ENCODE measurements at places on chromosomes 2 and 18.

GRCh38 chr2:121282800-121283385, 2.1 kb downstream of the TFCP2L1 start:
- no peak for DNase-seq

- DNase-seq: no peak
These were observed 17.9 kb downstream of the MFSD6 start for GRCh38 chr2:190425883-190426658.

GRCh38 chr2:189879716-189880081, 95.4 kb downstream of the PMS1 start:
- DNase-seq: no peak

GRCh38 chr2:137672989-137673552, 291.2 kb upstream of the HNMT start:
- DNase-seq: no peak

- no peak for DNase-seq
These were observed 78.1 kb upstream of the PDE1A start for GRCh38 chr2:182504903-182505302.

DNA sequence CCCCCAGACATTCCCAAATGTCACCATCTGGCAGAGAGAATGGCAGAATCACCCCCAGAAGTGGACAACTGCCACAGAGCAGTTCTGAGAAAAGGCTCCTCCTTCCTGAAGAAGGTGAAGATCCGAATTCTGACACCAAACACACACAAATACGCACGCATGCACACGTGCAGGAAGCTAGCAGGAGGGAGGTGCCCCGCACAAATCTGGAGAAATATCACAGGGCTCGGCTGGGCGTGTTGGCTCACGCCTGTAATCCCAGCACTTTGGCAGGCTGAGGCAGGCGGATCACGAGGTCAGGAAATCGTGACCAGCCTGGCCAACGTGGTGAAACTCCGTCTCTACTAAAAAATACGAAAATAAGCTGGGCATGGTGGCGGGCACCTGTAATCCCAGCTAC, 38.5 kb upstream of the ATG16L1 start:
- DNase-seq: no peak

DNA sequence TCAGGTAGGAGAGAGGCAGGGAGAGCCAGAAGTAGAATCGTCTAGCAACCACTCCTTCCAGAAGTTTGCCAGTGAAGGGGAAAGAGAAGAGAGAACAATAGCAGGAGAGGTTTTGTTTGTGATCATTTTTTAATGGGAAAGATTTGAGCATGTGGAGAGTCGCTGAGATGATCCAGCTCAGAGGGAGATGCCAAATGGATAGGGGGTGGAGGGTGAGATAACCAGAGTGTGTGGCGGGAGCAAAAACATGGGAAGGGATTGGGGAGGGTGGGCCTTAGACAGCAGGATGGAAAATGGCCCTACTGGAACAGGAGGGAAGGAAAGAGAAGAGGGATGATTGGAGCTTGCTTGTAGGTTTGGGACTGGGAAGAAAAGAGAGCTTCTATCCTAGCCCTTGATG, 269.8 kb downstream of the GLI2 start:
- DNase-seq: no peak

GRCh38 chr2:154386186-154386585, 312.3 kb upstream of the KCNJ3 start:
- no peak for DNase-seq

GRCh38 chr18:379681-380330, 112.0 kb upstream of the THOC1 start:
- peak; percentile 97 for DNase-seq

DNA sequence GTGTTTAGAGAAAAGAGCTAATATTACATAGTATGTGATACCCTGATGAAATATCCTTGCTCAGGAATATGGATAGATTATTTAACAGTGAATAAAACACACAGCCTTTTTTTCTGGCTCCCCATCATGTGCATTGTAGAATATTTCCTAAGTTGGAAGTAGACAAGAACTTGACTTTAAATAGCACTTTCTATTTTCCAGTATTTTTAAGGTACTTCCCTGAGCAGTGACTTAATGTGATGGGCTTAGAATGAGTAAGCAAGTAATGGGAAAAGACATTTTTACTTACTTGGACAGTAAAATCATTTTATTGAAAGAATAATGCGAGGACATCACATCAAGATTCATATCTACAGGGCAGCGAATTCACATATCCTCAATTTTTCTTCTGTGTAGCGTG, 176.7 kb upstream of the SLC8A1 start:
- peak; percentile 54 for DNase-seq

- DNase-seq: no peak
These were observed 865.5 kb downstream of the CCDC85A start for GRCh38 chr2:57049273-57049672.

- DNase-seq: no peak
These were observed 122.4 kb upstream of the ZNF236 start for GRCh38 chr18:76699923-76700322.

- no peak for DNase-seq
These were observed 36.7 kb upstream of the BMP10 start for GRCh38 chr2:68907920-68908253.

DNA sequence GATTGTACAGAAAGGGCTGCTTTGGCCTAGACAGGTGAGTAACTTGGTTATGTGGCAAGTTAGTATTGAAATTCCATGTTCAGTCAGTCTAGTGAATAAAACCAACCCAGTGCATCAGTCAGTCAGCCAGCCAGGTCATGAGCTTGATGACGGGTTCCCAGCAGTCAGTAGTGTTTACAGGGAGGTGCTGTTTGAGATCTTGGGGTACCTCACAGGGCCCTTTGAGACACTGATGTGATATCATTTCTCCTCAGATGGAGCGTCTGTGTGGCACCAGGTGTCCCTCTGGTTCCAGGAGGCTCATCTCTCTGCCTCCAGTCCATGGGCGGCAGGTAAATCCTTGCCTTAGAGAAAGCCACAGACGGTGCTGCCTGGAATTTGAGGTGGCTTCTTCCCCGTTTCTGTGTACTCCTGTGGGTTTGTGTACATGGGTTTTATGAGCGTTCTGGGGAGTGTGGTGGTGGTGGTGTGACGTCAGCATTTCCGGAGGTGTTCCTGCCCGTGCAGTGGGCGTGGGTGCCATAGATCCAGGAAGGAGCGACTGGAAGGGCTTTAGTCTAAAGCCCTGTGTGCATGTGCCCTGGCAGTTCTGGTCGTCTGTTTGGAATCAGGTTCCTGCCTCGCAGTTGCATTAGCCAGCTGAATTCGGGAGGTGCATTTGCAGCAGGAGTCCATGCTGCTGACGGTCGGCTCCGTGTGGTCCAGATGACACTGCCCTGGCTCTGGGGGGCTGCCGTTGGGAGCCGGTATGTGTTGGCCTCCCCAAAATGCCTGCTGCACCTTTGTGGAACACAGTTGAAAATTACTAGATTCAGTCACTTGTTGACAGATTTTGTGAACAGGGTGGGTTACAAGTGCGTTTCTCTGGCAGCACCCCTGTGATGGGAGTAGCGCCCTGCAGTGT, 2.1 kb downstream of the CTDP1 start:
- DNase-seq: peak; percentile 68

DNA sequence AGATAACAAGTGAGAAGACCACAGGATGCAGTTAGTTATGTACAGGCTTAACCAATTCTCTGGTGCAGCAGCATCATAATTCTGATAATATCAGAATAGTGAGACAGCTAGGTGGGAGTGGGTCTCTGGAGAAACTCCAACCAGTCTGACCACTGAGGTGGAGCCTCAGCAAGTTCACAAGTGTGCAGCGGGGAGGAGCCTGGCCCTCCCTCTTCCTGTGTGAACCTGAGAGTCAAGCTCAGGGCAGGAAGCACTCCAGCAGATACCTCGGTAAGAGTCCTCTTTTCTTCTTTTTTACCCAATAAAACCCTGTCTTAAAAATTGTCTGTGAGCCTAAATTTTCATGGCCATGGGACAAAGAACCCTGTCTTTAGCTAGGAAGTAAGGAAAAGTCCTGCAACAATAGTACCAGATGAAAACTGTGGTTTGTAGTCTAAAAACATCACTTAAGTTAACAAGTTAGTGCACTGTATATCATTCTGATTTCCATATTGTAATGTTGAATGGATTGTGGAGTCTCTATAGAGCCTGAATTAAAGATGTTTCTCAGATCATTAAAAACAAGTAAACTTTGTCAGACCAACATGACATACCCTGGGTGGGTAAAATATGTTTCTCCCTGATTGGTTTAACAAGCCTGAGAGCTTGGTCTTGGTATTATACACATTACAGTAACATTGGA, 370.8 kb downstream of the TMEM182 start:
- no peak for DNase-seq

- no peak for DNase-seq
These were observed 8.4 kb downstream of the PHLPP1 start for GRCh38 chr18:62723666-62724281.
